ENCODE measurements at places on chromosomes 12 and 14. TPM values are rescaled to one million over a fixed set of nuclear protein-coding genes. Genes with fewer than 3 reads are reported as not detected.

DNA sequence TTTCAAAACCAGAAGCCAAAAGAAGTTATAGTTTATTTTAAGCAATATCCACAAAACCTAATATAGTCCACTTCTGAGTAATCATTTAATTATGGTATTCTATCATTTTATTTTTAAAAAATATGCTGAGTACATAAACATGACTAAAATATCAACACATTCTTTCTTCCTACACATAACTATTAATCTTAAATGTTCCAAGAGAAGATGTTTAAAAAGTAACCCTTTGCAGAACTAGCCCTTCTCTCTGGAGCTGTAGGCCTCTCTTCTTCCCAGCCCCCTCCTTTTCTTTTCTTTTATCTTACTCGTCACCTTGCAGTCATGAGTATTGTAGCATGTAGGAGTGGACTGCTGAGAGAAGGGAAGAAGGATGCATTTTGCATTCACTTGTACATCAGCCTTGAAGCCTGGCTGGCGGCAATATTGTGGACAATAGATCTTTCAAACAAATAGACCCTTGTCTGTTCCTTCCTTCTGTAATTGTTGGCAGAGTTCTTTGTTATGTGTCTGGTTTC is 941.9 kb downstream of the NRXN3 start:
- peak overlapping the region; percentile 69 for H3K27ac ChIP-seq
- DNase-seq = peak; percentile 39
- H3K4me3 ChIP-seq = no peak overlapping the region
- no peaks in the 10 kb centered on the region for H3K27me3 ChIP-seq

DNA sequence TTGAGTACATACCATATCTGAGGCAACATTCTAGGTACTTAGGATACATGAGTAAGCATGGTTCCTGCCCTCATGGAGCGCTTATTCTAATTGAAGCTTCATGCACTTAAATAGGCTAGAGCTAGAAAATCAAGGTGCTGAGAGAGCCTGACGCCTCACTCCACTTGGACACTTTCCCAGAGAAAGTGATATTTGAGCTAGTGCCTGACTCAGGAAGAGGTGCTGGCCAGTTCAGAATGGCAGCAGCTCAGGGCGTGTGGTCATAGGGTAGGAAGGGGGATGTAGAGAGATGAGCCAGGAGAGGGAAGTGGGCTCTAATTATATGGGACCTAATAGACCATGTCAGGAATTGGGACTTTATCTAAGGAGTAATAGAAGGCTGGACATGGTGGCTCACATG is 33.3 kb downstream of the TULP3 start:
- no peak overlapping the region for H3K27ac ChIP-seq
- no peaks in the 10 kb centered on the region for H3K4me1 ChIP-seq
- no peak overlapping the region for H3K4me3 ChIP-seq
- H3K36me3 ChIP-seq = peaks cover 25% of the 10 kb centered on the region

DNA sequence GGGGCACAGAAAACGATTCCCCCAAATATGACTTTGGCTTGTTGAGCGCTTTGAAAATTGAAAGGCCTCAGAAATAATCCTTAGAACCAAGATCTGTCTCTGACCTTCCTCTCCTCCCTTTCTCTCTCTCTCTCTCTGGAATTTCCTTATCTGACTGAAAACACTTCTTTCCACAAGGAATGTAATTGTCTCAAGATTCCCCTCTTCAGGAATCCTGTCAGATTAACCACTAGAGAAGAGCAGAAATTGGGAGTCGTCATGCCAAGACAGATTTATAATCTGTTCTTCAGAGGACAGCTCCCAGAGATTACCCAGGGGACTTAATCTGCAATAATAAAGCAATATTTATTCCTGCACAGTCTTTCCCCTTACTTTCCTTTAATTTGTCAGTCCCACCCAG is 317.6 kb downstream of the ACSS3 start:
- no peak overlapping the region for H3K27ac ChIP-seq
- no peaks in the 10 kb centered on the region for H3K27me3 ChIP-seq
- H3K36me3 ChIP-seq = no peaks in the 10 kb centered on the region
- H3K4me1 ChIP-seq = no peaks in the 10 kb centered on the region
- H3K4me3 ChIP-seq = no peak overlapping the region
- DNase-seq = no peak

DNA sequence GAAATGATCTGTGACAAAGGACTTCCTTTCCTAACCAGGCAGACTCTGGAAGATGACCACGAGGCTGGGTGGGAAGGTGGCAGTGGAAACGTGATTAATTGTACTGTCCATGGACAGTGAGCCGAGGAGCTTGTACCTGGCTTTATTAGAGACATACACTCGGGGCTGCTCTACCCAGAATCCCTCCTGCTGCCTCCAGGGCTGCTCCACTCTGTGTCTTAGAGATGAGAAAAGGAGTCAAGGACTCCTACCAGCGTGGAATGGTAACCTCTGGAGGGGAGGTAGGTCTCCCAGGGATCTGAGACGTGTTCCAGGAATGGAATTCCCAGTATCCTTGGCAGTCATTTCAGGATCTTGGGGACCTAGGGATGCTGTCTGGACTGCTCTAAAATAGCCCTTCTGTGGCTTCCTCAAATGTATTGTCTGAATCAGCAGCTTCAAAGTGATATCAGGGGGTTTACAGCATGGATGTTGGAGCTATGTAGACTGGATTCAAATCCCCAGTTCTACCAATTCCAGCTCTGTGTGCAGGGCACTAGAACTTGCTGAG is 237.8 kb downstream of the CACNA1C start:
- H3K27ac ChIP-seq = peak overlapping the region; percentile 24
- peaks cover 79% of the 10 kb centered on the region for H3K4me1 ChIP-seq
- DNase-seq = no peak
- no peak overlapping the region for H3K4me3 ChIP-seq

DNA sequence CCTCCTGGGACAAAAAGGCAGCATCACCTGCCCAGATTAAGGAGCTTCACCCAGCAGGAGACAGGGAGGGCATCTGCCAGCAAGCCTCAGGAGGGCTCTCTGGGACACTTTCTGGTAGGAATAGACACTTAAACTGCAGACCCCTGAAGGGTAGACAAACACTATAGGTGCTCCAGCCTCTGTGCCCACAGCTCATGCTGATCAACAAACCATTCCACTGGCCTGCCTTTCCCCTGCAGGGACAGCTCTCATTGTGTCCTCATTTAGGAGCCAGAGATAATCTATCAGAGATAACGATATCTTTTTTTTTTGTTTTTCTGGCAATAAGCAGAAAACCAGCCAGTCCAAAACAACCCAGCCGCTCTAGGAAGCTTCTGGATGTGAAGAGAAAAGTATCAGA is 251.8 kb upstream of the CCDC196 start:
- DNase-seq = no peak
- no peaks in the 10 kb centered on the region for H3K27me3 ChIP-seq
- H3K4me3 ChIP-seq = no peak overlapping the region
- H3K27ac ChIP-seq = no peak overlapping the region
- no peaks in the 10 kb centered on the region for H3K36me3 ChIP-seq

DNA sequence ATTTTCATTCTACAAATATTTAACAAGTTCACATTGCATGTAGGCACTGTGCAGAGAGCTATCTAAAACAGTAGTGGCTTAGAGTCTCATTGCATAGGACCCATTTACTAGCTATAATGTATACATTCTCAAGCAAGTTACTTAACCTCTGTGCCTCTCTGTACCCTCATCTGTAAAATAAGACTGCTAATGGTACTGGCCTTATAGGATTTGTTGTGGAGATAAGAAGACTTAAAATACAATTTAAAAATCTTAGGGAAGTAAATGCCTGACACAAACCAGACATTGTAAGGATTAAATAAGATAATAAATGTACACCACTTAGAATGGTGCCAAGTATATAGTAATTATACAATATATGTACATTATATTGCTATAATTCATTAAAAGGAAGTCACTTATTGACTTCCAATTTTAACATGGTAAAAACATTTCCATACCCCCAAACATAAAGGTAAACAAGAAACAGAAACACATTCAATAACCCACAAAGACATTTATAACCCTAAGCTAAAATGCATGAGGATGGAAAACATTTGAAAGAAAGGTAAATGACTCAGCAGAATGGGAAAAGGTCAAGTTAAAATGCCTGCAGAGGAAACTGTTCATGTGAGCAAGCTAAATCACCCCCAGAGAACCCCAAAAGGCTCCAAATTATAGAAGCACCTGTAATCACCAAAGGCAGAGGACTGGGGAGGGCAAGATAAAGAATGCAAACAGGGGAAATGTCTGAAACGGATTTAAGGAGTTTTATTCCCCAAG is 30.8 kb downstream of the RPS6KA5 start:
- H3K36me3 ChIP-seq = no peaks in the 10 kb centered on the region
- no peaks in the 10 kb centered on the region for H3K27me3 ChIP-seq
- peaks cover 73% of the 10 kb centered on the region for H3K4me1 ChIP-seq

Gene HNRNPA1
- total RNA-seq = 216 TPM

Gene AP5M1
- total RNA-seq = 30.4 TPM

Gene AQP6
- total RNA-seq = 0.11 TPM

Gene KRT6C
- total RNA-seq = not detected

Gene IL22
- total RNA-seq = not detected
